Activated CD8-positive, alpha-beta memory T cell treated with anti-CD3 and anti-CD28 coated beads for 4 hours (primary cell): ENCODE measurements at places on chromosomes 16 and 17.

DNA sequence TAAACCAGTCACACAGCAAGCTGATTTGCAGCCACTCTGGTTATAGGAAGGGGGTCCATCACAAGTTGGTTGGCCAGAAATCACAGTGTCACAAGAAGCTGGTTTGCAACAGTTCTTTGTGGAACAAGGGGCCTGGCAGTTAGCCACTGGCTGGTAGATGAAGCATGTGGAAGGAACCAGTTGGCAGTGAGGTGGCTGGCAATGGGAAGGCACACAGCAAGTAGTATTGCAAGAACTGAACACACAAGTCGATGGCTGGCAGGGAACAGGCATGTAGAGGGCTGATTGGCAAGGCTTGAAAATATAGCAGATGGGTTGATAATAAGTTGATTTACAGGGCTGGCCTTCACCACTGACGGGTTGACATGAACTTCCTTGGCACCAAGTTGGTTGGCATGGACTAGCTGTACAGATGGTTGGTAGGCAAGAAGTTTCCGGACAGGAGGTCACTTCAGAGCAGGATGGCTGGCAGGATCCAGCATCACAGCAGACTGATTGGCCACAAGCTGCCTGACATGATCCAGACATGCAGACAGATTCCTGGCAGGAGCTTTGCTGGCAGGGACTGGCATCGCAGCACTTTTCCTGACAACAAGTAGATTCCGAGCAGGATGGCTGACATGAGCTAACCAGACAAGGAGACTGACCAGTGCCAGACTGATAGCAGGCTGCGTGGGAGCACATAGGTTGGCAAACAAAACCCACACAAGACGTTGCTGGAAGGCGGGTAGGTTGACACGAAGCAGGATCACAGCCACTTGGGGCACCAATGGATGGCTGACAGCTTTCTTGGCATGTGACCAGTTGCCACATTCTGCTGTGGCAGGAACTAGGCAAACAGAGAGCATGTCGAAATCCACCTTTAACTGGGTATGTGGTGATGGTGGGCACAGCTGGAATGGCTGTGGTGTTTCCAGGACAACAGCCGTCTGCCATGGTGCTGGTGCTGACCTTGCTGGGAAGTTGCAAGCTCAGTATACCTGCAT is at the start of gene KRTAP29-1:
Gene KRTAP29-1, minus strand, starts transcription at position 936 of the 986 bp plus-strand sequence. Its CDS starts 0 bp downstream, at position 936.
- DNase-seq: no peak

DNA sequence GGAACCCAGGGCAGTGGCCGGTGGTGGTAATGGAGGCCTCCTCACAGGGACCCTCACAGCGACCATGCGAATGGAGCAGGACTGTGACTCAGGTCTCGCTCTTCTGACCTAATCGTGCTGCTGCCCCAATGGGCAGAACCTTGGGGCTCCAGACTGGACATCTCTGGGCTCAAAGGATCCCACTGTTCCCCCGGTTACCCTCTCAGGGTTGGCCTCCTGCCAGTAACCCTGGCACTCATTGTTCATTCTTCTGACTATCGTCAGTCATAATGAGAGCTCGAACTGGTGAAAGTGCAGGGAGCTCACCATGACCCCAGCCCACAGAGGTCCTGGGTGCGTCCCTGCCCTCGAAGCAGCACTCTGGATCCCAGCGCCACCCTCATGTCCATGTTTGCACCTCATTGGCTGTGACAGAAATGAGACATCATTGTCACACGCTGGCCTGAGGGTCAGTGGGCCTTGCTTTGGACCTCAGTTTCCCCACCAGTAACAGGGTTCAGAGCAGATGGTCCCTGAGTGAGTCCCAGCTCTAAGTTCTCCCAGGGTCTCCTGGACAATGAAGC is 4.0 kb upstream of the NPRL3 start:
- DNase-seq: no peak

GRCh38 chr17:66778531-66779236 is 56.2 kb upstream of the CACNG5 start:
- DNase-seq: no peak

- no peak for DNase-seq
These were observed 54.7 kb downstream of the BANP start for GRCh38 chr16:88005968-88006367.

GRCh38 chr16:9148374-9149015 is 57.1 kb downstream of the HAPSTR1 start:
- no peak for DNase-seq
